NCI-H2029 treated with DMSO at 0.1 percent for 48 hours (cell line): ENCODE measurements at places on chromosomes 3 and 15.

DNA sequence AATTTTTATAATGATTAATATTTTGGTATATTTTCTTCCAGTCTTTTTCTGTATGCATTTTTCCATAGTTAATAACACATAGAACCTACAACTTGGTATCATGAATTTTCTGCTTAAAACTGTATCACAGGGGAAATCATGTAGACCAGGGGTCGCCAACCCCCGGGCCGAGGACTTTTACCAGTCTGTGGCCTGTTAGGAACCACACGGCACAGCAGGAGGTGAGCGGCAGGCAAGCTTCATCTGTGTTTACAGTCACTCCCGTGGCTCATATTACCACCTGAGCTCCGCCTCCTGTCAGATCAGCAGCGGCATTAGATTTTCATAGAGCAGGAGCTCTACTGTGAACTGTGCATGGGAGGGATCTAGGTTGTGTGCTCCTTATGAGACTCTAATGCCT, 54.7 kb downstream of the RPL22L1 start:
- peak; percentile 29 for DNase-seq

- no peak for DNase-seq
These were observed 104.1 kb downstream of the LSM3 start for GRCh38 chr3:14282706-14283075.

- DNase-seq: no peak
These were observed 261.2 kb downstream of the SHOX2 start for GRCh38 chr3:157844800-157845565.

DNA sequence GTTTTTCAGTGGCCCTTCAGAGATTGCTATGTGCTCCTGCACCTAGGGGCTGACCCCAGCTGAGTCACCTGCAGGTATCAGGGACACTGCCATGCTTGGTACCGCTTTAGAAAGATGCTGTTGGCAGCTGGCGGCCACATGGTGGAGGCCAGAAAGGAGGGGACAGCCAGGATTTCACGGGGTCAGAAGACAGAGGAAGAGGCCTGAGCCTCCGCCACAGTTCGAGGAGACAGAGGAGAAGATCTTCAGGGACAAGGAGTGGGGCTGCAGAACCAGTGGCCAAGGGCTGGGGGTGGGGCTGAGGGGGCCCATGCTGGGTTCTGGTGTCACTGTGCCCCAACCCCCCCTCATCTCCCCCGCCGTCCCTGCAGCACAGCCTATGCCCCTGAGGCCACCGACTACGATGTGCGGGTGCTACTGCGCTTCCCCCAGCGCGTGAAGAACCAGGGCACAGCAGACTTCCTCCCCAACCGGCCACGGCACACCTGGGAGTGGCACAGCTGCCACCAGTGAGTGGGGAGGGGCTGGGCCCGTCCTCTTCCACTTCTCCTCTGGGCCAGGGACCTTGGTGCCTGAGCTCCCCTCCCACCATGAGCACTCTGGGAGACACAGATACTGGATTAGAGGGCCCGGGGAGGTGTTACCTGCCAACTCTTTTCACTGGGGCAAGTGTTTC, 19.9 kb downstream of the LOXL1 start:
- DNase-seq: no peak

DNA sequence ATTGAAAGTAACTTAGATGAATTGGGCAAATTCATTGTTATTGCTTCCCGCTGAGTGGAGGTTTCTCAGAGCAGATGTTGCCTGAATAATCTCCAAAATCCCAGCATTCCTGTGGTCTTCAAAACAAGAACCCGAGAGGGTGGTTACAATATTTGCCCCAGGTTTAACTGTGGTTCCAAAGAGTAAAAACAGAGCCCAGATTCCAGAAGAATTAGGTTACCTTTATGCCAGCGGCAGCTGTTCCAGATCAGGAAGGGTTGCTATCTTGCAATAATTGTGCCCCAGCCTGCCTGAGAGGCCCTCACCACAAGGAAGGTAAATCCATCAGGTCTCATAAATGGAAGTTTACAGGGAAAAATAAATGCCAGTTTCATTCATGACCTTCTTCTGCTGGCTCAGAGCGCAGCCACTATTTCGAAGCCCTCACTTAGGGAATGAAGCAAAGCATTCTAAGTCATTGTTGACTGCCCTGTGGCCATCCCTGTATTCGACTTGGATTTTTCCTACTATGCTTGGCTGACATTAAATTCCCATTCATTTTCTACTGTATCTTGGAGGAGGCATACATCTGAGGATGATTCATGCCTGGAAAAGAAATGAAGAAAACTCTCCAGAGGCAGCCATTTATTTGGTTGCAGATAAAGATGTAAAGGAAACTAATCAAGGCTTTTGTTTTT, 54.6 kb downstream of the SSUH2 start:
- no peak for DNase-seq
